ENCODE measurements at places on chromosomes 4 and X. TPM values are rescaled to one million over a fixed set of nuclear protein-coding genes. Genes with fewer than 3 reads are reported as not detected.
A peak's percentile ranks its signal among the peaks of the same experiment; 100 is the strongest.

GRCh38 chrX:49108641-49109040 is 14.9 kb downstream of the GPKOW start:
- no peak for DNase-seq

FGG gene
- total RNA-seq: not detected

DNA sequence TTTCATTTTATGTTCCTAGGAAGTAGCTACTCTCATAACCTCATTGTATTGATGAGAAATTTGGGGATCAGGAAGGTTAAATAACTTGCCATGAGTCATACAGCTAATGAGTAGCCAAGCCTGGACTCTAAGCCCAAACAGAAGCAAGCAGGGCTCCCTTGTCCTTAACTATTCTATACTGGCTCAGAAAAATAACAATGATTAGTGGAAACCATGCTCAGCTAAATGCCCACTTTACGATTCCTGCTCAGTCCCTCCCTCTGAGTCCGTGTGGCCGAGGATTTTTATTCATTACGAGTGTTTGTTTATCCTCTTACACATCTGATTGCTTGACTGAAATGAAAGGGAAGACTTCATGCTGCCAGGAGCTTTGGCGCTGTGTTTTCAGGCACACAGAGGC is 100.9 kb downstream of the SLC34A2 start:
- no peak for DNase-seq

ANXA10 gene
- total RNA-seq: not detected

TENM3 gene
- 30.1 TPM for total RNA-seq

GRCh38 chrX:96576368-96576767 is 108.3 kb upstream of the DIAPH2 start:
- DNase-seq: no peak

DNA sequence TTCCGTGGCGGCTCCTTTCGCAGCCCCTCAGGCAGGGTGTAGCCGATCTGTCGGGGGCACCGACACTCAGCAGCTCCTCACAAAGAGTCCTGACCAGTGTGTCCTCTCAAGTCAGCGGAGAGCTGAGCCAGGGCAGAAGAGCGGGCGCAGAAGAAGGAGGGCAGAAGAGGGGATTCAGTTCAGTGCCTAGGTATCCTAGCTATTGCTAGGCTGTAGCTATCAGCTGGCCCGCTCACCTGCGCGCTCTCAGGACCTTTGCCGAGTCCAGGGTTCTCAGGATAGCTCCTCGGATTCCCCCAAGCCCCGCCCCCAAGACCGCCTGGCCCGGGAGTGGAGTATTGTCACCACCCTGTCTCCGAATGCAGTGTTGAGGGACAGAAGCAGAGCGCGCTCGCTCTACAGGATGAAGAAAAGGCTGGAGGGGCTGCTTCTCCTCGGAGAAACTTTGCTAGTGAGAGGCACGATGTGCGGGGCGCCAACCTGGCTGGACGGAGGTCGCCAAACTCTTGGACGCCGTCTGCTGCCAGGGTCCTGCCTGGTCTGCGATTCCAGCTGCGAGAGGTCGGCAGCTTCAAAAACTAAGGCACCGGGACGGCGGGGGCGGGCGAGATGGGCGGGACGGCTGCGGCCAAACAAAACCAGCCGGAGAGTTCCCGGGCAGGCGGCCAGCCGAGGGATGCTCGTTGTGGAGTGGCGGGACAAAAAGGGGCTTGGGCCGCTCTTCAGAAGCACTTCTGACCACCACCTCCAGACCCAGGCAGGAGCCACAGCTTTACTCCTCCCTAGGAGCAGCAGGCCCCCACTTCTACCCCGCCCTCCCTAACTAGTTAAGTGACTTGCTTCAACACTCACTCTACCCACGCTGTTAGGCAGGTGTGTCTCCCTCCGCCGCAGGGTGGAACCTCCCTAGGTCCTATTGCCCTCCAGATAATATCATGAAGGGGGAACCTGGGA is at the start of gene XKRX:
Gene XKRX (minus strand): TSS at position 258 of the 954 bp plus-strand sequence. CDS start 613 bp downstream, outside the sequence.
- DNase-seq: peak; percentile 29

UCP1 gene
- total RNA-seq: not detected

DNA sequence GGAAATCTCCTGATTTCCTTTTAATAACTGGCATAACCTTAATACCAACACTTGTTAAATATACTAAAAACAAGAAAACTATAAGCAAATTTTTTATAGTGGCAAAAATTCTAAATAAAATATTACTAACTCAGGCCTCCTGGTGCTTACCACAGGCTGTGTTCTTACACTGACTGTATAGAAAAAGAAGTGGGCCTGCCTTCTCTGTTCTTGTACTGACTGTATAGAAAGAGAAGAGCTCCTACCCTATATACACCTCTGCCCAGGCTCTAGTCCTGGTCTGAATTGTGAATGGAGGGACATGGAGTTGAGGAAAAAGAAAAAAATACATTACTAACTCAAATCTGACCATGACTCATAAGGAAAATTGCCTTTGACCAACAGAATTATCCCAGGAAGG is 7.5 kb downstream of the ZNF41 start:
- DNase-seq: no peak

PDE6B gene
- 0.34 TPM for total RNA-seq

MAGEB4 gene
- not detected for total RNA-seq

GRCh38 chr4:56799161-56799759 is 22.2 kb downstream of the SPINK2 start:
- no peak for DNase-seq

- no peak for DNase-seq
These were observed 191.3 kb upstream of the AADAT start for GRCh38 chr4:170281027-170281426.

DNA sequence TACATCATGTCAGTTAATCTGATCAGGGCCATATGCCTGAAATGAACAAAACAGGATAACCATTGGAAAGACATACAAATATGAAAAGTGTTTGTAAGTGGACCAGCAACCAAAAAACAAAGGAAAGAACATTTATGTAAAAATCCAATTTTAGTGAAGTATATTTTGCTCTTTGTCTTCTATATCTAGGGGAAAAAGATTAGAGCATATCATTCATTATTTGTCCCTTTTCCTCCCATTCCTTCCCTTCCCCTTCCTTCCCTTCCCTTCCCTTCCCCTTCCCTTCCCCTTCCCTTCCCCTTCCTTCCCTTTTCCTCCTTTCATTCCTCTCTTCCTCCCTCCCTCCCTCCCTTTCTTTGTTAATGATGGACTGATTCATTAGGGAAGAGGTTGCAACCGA is 1.8 kb upstream of the GNRHR start:
- no peak for DNase-seq

GRCh38 chrX:21586001-21586400 is 72.1 kb downstream of the KLHL34 start:
- no peak for DNase-seq

DNA sequence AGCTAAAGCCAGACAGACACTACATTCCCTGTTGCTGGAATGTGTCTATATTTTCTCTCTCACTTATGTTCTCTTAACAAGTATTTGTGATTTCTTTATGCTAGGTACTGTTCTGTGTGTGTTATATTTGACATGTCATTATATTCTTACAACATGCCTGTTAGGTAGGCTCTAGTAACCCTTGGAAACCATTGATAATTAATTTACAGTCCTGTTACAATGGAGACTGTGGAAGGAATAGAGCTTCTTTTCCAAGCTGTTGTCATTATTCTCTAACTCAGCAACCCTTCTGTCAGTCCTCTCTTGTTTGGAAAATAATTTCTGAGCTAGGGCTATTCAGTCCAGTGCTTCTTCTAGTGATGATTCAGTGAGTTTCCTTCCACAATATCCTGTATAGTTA is 419.1 kb upstream of the BOD1L1 start:
- DNase-seq: no peak

VEGFC gene
- total RNA-seq: 80.3 TPM

DNA sequence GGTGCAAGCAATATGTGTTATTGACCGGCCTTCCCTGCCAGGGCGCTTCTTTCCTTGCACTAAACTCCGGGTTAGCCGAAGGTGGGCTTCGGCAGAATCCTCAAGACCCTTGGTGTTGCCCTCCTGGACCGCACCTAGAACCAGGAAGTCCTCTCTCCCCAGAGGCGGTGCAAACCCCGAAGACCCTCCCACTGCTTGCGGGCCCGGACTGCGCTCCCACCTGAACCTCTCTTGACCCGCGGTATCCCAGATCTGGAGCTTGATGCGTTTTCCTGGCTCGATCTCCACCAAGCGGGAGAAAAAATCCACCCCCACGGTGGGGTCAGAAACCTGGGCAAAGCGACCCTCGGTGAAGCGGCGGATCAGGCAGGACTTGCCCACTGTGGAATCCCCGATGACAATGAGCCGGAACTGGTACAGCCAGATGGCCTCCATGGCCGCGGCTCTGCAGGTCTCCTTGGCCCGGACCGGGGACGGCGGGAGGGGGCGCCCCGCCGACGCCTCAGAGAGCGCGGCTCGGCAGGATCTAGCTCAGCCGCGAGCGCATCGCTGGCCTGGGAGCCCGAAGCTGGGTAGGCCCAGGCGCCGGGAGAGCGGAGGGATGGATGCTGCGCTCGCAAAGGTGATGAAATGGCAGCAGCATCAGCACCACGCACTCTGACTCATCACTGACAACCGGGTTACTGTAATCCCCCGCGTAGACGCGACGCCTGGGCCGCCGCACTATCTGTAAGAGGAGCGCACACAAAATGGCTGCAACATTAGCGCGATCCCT is at the start of gene RAB39B:
Gene RAB39B (minus strand): TSS at position 638 of the 775 bp plus-strand sequence. CDS start 203 bp downstream, at position 435.
- peak; percentile 40 for DNase-seq

DNA sequence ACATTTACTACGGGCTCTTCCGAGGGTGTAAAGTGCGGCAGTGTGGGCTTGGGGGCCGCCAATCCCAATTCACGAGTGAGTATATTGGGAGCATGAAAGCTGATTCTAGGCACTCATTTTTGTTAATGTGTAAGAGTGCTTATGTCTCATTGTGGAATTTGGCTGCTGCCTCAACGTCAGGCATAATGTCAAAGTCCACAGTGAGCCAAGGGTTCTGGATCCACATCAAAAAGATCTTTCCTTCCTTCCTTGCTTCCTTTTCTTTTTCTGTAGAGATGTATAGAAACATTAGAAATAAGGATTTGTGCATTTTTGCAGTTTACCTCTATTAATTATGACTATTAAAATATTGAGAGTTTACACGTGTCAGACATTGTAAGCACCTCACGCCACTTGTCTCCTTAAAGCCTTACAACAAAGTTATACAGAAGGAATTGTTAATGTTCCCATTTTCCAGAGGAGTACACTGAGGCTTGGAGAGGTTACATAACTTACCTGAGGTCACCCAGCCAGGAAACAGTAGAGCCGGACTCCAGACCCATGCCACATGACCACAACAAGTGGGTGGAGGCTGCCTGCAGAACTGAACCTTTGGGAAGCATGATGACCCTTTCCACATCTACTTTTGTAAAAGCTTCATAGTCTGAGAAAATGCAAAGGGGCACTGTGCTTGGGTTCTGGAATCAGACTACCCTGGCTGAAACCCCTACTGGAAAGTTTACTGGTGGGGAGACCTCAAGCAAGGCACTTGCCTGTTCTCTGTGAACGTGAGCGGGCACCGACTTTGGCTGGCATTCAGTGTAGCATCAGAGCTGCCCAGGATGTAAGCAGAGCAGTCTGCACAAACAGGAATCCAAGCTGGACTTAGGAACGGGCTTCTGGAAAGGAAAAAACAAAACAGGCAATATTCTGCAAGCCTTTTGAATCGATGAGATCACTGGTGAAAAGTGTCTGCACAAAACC is 761 bp downstream of the CLRN2 start:
- no peak for DNase-seq

EPHA5 gene
- not detected for total RNA-seq

- DNase-seq: no peak
These were observed 114.4 kb downstream of the NAA11 start for GRCh38 chr4:79211490-79211889.

DNA sequence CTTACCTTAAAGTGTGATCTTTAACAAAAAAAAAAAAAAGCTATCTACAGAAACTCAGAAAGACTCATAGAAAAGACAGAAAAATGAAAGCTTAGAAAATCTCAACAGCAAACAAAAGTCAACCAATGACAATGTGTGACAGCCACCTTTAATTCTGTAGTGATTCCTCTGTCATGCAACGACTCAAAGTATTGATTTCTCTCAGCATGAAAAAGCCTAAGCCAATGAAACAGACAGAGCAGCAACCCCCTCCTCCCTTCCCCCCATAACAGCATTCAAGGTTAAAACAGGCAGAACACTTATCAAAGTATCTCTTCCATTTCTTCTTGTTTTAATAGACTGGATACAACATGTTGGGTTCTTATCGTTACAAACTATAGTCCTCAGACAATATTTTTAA is 112.5 kb downstream of the MAB21L2 start:
- no peak for DNase-seq

DNA sequence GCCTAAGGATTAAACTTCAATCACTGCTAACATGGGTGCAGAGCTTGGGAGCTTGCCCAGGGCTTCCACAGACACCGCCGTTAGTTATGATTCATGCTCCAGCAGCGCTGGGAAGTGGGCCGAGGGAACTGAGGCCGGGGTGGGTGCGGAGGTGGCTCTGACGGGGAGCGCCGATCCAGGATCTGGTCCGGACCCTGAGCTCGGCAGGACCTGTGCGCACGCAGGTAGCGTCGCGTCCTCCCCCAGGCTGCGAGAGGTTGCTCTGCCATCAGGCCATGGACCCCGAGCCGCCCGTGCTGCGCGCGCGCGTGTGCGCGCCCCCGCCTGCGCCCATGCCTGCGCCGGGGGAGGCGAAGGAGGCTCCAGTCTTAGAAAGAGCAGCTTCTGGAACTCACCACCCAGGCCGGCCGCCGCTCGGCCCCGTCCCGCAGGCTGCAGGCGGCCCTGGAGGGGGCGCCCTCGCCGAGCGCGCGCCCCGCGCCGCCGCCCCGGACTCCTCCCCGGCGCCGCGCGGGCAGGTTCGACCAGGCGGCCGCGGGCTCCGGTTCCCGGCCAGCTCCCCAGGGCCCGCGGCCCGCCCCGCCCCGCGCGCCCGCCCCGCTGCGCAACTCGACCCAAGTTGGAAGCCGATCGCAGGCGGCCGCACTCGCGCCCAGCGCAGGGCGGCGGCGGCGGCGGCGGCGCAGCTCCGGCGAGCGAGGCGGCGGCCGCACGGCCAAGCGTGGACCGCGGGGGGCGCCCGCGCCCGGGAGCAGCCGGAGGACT is 732 bp upstream of the ADRA2C start:
- DNase-seq: peak; percentile 34

- no peak for DNase-seq
These were observed 83.9 kb downstream of the MAMLD1 start for GRCh38 chrX:150446995-150447394.

- no peak for DNase-seq
These were observed 67.2 kb downstream of the DCAF12L1 start for GRCh38 chrX:126485409-126485808.

DNA sequence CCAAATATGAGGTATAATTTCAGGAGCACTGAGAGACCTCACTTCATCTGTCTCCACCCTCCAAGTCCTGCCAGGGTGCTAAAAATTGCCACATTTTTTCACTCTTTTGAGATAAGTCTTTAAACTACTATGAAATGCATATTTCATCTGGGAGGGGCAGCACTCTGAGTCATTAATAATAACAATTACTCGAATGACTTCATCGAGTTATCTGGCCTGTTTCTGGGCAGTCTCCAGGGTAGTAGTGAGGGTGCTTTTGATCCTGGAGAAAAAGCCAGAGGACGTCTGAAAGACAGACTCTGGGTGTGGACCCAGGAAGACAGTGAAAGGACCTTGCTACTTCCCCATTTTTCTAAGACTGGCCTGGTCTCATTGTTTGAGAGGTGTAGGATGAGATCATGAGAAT is 42.3 kb upstream of the SRD5A3 start:
- DNase-seq: peak; percentile 87
